Activated CD8-positive, alpha-beta T cell treated with anti-CD3 and anti-CD28 coated beads, Interleukin-2, amount 10 ng/mL, durations not matched to agents 7 days and 5 days (primary cell): ENCODE measurements at places on chromosomes 5 and 9. TPM values are rescaled to one million over a fixed set of nuclear protein-coding genes. Genes with fewer than 3 reads are reported as not detected.
A peak's percentile ranks its signal among the peaks of the same experiment; 100 is the strongest.

DNA sequence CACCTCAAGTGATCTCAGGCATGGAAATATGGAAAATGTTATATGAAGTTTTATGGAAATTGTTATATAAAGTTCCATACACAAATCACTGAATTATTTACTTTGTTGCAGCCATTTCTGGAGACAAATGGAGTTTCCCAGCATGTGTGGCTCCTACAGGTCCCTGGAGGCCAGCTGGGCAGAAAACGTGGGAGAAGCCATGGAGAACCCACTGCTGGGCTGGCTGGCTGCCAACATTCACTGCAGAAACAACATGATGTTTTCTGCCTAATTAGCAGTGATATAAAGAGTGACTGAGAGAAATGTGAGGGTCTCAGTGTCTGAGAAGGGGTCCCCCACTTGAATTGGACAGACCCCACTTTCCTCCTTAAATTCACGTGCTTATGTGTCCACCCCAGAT lies 208.8 kb upstream of the IRX2 start:
- no peaks in the 10 kb centered on the region for H3K4me1 ChIP-seq
- DNase-seq, result no peak
- H3K27ac ChIP-seq, result no peak overlapping the region
- no peaks in the 10 kb centered on the region for H3K36me3 ChIP-seq
- H3K4me3 ChIP-seq, result no peak overlapping the region

- DNase-seq, result no peak
- H3K4me1 ChIP-seq, result no peaks in the 10 kb centered on the region
- no peaks in the 10 kb centered on the region for H3K36me3 ChIP-seq
- peaks cover 59% of the 10 kb centered on the region for H3K27me3 ChIP-seq
- no peak overlapping the region for H3K27ac ChIP-seq
Measured at GRCh38 chr9:115116421-115117284, 1.3 kb downstream of the TNC start.

QRFP gene
- total RNA-seq, result not detected

DNA sequence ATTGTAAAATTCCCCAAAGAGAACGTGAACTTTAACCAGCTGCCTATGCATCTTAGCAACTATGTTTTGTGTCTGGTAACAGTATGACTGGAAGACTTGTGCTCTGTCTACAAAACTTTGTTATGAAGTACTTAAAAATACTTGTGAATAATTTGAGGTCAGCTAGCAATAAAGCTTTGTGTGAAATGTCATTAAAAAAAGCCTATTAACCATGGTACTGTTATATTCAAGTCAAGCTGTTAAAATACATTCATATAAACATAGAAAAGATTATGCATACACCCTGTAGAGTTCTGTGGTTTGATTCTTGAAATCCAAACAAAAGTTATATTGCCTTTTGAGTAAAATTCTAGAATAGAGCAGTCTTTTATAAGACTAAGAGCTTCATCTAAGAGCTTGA lies 60.1 kb downstream of the VCAN start:
- H3K27ac ChIP-seq, result no peak overlapping the region
- peaks cover 5% of the 10 kb centered on the region for H3K27me3 ChIP-seq
- no peak overlapping the region for H3K4me3 ChIP-seq
- H3K4me1 ChIP-seq, result no peaks in the 10 kb centered on the region

EPB41L4B gene
- total RNA-seq, result not detected

DNA sequence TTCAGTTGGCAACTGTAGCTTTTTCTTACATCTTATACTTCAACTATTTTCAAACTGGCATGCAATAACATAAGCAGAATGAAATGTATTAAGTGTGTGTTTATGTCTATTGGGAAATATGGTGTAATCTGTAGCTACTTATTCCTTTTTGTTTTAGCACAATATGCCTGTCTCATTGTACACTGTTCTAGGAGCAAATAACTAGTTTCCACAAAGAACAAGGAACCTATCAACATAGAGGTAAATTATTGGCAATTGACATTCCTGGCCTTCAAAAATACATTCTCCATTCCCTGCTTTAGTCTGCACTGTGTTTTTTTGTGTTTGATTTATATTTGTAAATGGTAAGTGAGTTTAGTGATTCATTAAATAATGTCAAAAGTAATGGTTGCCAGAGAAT lies 75.7 kb downstream of the FBXL7 start:
- H3K4me1 ChIP-seq, result no peaks in the 10 kb centered on the region
- H3K4me3 ChIP-seq, result no peak overlapping the region
- no peaks in the 10 kb centered on the region for H3K27me3 ChIP-seq
- no peak overlapping the region for H3K27ac ChIP-seq

DNA sequence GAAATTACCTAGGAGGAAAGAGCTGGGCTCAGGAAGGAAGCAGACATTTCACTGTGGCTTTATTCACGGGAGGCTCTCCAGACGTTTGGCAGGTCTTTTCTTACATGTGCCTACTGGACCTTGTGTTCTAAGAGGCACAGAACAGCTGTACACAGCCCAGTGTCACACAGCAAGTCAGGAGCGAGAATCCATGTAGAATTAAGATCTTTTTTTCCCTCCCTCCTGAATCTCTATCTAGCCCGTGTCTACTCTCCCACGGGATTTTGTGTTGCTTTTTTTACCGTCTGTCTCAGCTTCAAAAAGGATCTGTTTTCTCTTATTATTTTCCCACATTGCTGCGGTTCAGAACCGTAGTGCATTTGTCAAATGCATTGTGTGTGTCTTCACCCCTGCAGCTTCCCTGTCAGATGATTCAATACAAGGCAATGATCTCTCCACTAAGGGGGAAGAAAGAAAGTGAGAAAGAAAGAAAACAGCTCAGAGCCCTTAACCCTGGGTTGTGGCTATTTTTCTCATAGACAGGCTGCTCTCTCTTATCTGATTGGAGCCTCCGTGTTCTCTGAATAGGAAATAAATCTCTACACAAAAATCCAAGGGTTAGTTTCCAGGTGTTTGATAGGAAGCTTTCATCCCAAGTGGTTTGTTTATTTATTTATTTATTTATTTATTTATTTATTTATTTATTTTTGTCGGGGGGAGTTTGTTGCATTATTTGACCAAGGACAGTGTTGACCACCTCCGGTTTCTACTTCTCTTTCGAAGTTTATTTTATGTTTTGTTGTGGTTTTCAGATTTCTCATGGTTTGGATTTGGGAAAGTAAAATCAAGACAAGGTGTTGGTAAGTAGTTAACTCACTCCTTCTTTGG lies 191.0 kb downstream of the NTRK2 start:
- no peak for DNase-seq
- H3K27me3 ChIP-seq, result no peaks in the 10 kb centered on the region

DNA sequence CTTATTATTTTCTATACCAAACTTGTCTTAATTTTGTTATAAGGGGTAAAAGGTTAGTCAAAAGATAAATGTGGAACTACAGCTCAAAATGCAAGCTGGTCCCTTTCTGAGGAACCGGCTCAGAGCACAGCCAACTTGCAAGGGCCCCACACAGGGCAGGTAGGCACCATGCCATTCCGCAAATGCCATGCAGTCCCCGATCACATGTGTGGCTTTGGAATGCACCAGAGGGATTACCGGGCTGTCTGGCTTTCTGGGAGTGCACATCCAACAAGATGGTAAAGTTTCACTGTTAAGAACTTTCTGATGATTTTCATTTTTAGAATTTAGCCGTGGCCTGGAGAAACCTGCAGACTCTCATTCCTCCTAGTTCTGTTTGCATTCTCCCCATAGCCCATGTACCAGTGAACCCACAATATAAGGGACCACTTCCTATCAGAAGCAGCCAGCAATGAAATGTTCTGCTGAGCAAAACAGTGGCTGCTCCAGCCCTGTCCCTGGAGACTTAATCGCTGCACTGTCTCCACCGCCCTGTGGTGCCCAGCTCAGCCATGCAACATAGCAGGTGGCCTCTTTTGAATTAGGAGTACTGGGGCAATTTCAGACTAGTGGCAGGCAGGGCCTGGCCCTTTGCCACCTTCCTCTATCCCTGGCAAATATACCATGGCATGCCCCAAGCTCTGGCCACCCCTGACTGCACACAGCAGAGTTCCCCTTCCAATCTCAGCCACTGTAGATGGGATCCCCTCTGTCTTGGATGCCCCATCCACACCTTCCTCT lies 11.4 kb downstream of the SHB start:
- no peak overlapping the region for H3K27ac ChIP-seq
- H3K4me3 ChIP-seq, result no peak overlapping the region
- H3K4me1 ChIP-seq, result no peaks in the 10 kb centered on the region
- DNase-seq, result no peak
- H3K36me3 ChIP-seq, result no peaks in the 10 kb centered on the region

GRCh38 chr5:1929108-1929991 lies 46.6 kb upstream of the IRX4 start:
- H3K4me3 ChIP-seq, result no peak overlapping the region
- no peak overlapping the region for H3K27ac ChIP-seq
- no peak for DNase-seq
- H3K36me3 ChIP-seq, result no peaks in the 10 kb centered on the region

GRCh38 chr5:150765011-150765798 lies 6.4 kb upstream of the DCTN4 start:
- no peak overlapping the region for H3K4me3 ChIP-seq
- peak overlapping the region; percentile 16 for H3K27ac ChIP-seq
- peaks cover 9% of the 10 kb centered on the region for H3K36me3 ChIP-seq
- H3K4me1 ChIP-seq, result peaks cover 24% of the 10 kb centered on the region
- peaks cover 2% of the 10 kb centered on the region for H3K27me3 ChIP-seq

- peaks cover 63% of the 10 kb centered on the region for H3K36me3 ChIP-seq
- peaks cover 23% of the 10 kb centered on the region for H3K4me1 ChIP-seq
- DNase-seq, result no peak
Measured at GRCh38 chr5:179730852-179731251, 1.8 kb upstream of the MAML1 start.

DNA sequence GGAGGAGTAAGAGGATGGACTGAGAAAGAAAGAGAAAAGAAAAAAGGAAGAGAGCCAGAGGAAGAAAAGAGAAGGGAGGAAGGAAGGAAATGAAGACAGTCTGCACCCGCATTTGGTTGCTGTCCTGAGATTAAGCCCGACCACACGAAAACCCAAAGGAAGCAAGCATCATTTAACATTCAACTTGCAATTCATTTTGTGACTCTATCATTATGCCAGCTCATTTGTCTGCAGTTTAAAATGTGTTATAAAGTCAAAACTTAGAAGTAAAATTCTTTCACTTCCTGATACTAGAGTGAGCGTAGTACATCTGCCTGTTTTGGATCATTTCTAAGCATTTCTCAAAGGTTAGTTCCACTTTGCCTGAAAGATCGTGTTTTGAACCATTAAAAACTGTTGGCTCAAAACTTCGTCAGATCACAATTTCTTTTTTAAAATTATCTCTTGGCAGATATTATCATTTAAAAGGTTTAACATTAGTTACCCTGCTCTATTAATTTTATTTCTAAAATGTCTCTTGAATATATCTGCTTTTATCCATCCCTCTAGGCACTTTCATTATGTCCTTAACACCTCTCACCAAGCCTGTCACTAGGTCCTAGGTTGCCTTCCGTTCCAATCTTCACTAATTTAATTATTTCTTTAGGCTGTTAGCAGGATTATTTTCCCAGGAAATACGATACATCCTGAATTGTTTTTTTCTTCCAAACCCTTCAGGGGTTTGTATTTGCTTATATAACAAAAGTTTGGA lies 240.9 kb downstream of the TLE4 start:
- no peaks in the 10 kb centered on the region for H3K36me3 ChIP-seq
- H3K27ac ChIP-seq, result peak overlapping the region; percentile 82
- H3K27me3 ChIP-seq, result no peaks in the 10 kb centered on the region
- peak; percentile 49 for DNase-seq
- peak overlapping the region; percentile 76 for H3K4me3 ChIP-seq

CCDC187 gene
- not detected for total RNA-seq

- no peak for DNase-seq
- peaks cover 2% of the 10 kb centered on the region for H3K36me3 ChIP-seq
- H3K4me3 ChIP-seq, result no peak overlapping the region
Measured at GRCh38 chr5:82073179-82073578, 101.4 kb downstream of the ATG10 start.

SMIM33 gene
- total RNA-seq, result 0.32 TPM

SV2C gene
- total RNA-seq, result 0.03 TPM

CSF1R gene
- total RNA-seq, result not detected

ADRA1B gene
- not detected for total RNA-seq
